Activated CD4-positive, alpha-beta T cell treated with anti-CD3 and anti-CD28 coated beads, Interleukin-2, amount 50 U/mL, for 48 hours (primary cell): ENCODE measurements at places on chromosomes 6 and 20.

- no peak for DNase-seq
These were observed 84.4 kb downstream of the PLCG1 start for GRCh38 chr20:41221614-41222218.

DNA sequence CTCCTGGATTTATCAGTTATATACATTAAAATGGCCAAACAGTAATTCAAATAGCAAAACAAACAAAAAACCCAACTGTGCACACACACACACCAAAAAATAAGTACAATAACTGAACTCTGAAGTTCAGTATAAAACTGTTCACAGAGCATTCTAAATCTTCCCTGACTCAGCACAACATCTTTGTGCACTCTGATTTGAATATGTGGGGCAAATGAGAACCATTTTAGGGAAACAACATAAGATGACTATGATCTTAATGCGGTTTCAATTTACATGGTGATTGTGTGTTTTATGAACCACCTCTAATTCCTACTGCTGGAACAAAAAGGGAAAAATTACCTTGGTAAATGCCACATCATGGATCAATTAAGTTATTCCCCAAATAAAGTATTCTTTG, 41.7 kb downstream of the PLAGL1 start:
- DNase-seq: no peak

- no peak for DNase-seq
These were observed 120.4 kb downstream of the VEGFA start for GRCh38 chr6:43890197-43891062.

DNA sequence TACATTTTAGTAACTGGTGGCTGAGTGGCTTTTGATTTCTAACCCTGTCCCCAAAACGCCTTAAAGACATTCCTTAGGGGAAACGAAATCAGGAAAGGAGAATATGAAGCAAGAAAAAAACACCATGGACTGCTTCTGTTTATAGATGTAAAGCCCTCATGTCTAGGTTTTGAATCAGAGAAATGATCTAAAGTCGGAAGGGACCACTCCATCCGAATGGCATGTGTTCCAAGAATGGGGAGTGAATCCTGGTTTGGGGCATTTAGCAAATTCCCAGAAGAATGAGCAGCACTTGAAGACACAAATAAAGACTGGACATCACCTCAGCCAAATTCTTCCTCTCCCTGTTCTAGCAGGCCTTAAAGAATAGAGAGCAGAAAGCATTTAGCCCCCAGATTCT, 65.6 kb downstream of the CAP2 start:
- no peak for DNase-seq

DNA sequence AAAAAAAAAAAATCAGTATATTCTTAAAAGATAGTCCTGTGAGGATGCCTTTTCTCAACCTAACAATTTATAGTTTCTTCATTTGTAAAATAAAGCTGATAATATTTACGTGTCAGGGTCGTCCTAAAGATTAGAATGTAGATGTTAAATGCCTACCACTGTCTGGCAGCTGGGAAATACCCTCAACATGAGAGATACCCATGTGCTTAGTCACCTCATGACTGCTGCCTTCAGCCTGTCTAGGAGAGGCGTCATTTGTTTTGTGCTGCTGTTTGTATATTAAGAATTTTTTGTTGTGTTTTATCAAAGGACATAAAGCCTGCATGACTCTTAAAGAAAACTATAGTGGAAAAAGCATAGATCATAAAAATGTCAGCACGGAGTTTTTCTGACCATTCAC, 9.5 kb downstream of the FAM120B start:
- DNase-seq: no peak

DNA sequence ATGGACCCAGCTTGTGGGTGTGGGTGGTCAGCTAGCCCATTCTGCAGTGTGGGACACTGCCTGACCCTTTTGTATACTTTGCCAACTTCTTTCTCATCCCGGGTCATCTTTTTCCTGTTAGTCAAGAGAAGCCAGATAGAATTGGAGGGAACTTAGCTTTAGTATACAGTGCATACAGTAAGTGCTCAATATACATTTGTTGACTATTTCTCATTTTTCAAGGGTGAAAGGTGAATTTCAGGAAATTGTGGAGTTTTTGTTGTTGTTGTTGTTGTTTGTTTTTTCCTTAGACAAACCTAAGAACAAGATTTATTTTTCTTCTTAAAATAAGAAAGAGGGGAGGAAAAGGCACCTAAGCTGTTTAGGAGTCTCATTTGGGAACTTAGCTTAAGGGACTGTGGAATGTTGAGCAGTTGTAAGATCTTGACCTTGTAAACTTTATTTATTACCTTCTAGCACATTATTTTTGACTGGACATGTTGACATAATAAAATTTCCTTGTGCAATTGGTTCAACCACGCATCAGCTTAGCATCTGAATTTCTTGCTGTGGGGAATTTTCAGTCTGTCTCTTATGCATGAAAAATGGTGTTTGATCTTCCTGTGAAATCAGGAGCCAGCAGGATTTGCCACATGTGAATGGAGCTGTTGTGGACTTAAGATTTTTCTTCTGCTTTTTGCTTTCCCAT, 113.6 kb downstream of the ARID1B start:
- no peak for DNase-seq

DNA sequence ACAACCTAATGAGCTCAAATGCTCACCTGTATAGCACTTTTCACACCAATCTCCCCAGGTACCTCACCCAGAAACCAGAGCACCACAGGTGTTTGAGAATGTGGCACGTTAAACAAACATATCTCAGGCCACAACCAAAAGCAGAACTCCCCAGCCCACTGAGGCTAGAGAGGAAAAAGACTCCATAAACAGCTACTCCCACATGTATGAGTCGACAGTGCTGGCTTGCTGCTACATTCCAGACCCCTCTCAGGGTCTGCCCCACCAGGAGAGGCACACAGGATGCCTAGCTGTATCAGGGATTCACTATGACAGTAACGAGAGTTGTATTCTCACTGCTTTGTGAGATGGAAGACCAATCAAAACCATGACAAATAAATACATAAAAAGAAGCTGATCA, 242.6 kb upstream of the ARID1B start:
- DNase-seq: no peak

- DNase-seq: peak; percentile 40
These were observed 60.9 kb downstream of the RPRD1B start for GRCh38 chr20:38094373-38094891.

DNA sequence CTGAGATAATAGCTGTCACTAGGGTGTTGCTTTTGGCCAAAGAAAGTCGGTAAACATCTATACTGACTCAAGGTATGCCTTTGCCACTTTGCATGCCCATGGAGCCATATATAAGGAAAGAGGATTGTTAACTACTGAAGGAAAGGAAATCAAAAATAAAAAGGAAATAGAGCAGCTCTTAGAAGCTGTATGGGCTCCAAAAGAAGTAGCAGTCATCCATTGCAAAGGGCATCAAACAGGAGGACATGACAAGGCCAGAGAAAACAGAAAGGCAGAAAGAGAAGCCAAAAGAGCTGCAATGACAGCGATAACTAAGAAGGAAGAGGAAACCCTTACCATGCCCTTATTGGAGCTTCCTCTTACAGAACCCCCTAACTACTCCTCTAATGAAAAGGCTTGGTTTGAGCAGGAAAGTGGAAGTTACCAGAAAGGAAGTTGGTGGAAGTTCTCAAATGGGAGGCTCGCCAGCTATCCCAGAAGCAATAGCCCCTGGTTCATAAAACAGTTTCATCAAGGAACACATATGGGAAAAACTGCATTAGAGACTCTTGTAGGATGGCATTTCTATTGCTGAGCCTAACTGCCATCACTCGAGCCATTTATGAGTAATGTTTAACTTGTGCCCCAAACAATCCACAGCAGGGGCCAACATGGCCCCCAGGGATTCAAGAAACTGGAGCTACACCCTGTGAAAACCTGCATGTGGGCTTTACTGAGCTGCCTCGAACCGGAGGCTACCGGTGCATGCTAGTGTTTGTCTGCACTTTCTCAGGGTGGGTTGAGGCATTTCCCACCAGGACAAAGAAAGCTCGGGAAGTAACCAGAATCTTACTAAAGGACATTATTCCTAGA, 7.0 kb downstream of the IL22RA2 start:
- no peak for DNase-seq

DNA sequence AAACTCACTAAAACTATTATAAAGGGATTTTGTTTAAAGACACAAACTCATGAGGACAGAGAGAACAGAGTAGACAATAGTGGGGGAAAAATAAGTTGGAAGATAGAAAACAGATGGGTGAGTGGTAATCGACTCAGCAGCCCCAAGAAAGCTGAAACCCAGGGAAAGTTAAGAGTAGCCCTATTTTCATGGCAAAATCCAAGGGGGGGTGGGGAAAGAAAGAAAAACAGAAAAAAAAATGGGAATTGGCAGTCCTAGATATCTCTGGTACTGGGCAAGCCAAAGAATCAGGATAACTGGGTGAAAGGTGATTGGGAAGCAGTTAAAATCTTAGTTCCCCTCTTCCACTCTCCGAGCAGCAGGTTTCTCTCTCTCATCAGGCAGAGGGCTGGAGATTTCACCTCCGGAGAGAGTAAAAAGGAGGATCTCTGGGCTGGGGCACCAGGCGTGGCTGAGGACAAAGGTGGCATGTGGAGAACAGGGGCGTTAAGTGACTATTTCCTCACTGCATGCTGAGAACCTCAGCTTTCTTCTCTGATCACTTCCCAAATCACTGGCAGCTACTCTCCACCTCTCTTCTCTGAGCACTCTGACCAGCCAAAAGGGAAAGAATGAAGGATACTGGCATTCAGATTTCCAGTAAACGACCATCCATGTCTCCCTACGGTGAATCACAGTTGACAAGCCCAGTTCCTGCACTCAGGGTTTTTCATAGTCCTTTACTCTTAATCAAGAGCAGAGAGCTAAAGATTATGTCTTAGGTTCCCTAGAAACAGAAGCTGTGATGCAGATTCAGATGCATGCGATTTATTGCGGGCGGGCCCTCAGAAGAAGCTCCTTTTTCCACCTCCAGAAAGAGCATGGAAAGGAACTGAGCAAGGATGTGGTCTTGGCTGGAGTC, 7.3 kb upstream of the RNF24 start:
- DNase-seq: no peak

DNA sequence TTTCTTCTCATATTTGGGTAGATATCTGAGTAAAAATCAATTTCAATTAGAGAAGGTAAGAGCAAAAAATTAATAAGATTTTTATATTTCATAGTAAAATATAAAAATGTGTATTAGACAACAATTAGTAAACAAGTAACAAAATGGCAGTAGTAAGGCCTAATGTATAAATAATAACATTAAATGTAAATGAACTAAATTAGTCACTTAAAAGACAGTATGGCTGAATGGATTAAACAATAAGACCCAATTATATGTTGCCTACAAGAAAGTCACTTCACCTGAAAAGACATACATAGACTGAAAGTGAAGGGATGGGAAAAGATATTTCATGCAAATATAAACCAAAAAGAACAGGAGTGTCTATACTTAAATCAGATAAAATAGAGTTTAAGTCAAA, 147.6 kb downstream of the TRMT11 start:
- no peak for DNase-seq

DNA sequence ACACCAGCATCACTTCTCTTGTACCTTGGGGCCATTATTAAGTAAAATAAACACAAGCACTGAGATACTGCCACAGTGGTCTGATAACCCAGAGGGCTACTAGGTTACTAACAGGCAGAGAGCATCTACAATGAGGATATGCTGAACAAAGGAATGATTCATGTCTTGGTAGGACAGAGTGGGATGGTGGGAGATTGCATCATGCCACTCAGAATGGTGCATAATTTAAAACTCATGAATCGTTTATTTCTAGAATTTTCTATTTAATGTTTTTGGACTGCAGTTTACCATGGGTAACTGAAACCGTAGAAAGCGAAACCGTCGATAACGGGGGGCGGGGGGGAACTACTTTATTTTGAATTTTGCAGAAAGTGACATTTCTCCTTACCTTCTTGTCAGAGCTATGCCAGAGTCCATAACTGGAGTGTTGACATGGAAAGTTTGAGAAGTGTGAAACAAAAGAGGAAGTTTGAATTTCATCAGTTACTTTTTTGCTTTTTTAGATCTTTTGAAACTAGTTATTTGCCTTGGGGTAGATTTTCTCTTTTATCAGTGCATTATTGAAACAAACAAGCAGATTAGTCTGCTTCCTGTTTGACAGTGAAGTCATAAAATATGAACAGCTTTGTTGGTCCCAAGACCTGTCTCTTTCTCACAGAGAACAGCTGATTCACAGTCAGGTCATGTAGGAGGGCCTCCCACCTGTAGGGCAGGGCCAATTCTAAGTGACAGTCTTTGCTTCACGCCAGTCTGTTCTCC, 124.9 kb downstream of the KLHL32 start:
- DNase-seq: no peak

DNA sequence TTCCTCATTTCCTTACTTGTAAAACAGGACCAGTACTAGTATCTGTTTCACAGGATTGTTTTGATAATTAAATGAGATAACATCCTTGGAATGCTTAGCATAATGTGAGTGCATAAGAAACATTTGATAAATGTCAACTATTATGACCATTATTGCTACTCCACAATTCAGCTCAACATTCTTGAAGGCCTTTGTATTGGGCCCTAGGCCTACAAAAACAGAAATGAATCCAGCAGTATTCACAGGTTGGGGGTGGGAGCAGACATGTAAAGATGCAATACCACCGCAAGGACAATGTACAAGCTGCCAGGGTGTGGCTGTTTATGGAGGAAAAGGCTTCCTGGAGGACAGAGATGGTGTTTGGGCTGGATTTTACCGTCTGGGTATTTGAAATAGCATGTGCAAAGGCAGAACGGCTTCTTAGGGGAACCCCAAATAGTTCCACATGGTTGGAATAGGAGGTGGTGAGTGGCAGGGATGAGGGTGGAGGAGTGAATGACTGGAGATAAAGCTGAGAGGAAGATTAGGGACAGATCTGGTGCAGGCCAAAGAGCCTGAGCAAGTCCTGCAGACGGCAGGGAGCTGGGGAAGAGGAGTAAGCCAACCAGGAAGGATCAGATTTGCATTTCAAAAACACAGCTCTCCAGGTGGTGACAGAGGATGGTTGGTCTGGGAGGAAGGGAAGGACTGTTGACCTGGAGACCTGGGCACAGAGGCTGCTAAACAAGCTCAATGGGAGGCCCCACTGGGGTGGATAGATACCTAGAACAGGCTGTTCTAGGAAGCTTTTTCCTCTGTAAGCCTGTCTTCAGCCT, 57.0 kb upstream of the EPB41L1 start:
- no peak for DNase-seq

- DNase-seq: no peak
These were observed 5.3 kb upstream of the ZNF184 start for GRCh38 chr6:27478141-27478705.

- DNase-seq: no peak
These were observed 28.6 kb upstream of the NOTCH4 start for GRCh38 chr6:32252331-32253009.

DNA sequence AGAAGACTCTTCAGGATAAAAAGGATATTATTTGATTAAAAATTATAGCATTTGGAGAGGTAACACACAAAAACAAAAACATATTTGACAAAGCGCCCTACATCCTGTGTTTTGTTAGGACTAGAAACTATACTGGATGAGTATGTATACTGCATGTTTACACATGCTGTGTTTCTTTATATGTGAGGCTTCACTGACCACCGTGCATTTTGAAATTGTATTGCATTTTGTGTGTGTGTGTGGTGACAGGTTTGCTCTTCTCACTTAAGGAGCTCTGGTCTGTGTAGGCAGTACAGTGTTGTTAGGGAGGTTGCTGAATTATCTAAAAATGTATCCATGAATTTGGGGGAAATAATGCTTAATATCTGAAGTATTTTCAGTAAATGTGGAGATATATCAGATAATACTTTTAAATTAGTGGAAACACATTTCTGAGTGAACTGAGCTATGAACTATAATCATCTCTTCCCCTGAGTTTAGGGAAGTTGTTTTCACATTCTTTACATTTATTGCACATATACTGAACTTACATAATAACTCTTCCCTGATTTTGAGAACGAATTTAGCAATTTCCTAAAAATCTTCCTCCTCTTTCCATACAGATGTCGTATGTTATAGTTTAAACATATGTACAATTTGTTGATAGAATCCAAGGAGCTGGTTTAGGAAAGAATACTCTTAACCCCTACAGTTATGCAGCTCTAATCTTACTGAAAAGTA, 43.3 kb downstream of the TMEM170B start:
- DNase-seq: no peak
